ENCODE measurements at places on chromosomes 2 and 18.

DNA sequence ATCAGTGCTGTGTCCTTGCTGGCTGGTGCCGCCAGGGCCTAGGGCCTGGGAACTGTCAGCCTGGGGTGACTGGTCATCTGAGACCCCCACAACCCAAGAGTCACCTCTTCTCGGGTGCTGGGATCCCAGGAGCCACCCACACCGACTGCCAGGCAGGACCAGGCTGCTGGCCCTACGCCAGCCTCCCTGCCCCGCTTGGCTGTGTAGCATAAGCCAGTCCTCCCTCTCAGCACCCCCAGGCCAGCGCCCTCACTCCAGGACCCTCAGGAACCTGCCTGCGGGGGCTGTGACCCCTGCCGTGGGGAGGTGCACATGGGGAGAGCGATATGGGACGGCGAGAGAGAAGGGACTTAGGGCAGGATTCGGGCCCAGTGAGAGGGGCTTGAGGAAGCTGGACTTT is 9.5 kb downstream of the ARHGEF4 start:
- no peak for DNase-seq

DNA sequence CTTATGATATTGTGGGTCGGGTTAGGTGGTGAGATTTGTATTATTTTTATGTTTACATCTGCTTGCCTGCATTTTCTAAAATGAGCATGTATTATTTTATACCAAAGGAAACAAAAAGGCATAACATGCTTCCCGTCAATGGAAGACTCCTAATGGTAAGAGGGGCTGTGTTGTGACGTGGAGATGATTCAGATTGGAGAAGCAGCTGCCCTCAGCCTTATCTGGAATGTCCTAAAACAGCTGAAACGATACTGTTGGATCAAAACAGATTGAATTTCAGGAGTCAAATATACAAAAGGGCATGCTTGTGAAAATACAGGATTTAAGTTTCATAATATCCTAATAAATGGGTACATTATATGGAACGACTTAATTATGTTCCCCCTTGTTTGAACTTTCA is 19.0 kb downstream of the DGKD start:
- DNase-seq, result no peak

DNA sequence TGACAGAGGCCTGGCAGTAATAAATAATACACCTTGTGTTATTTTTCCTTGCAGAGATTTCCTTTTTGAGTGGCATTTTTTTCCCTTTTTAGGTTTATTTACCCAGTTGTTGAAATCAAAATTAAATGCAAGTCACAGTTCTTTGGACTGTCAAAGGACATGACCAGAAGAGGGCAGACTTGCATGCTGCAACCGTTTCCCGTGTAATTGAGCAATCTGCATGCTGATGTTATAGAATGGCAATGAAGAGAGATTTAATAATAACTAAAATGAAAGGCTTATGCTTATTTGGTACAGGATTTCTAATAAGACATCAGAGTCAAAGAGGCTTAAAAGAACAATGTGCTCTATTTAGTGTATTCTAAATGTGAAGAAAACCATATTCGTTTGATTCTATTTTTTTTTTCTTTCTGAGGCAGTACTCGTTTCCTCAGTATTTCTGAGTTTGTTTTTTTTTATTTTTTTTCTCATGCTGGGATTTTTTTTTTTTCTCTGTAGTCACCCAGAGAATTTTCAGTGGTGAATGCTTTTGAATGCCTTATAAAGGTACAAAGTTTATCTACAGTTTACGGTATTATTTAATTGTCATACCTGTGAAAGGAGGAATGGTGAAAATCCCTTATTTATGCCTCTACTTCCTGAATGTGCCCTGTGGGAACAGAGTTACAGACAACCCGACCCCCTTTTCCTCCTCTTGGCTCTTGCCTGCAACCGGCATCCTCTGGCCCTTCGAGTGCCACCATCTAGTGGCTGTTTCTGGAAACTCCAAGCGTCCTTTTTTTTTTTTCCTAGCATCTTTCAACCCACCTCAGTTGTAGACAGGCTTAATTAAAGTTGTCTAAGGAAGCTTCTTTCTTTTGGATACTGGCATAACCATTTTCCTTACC is 368.5 kb downstream of the LRRTM1 start:
- no peak for DNase-seq

- no peak for DNase-seq
Observed at GRCh38 chr2:113700186-113700841, 56.1 kb downstream of the SLC35F5 start.

- no peak for DNase-seq
Observed at GRCh38 chr18:79515331-79515730, 119.6 kb downstream of the NFATC1 start.

Measured in activated CD8-positive, alpha-beta memory T cell treated with anti-CD3 and anti-CD28 coated beads for 1 hour (primary cell).